H7 (cell line): ENCODE measurements at places on chromosomes 5 and 9.

- DNase-seq = peak; percentile 62
Measured at GRCh38 chr5:181235323-181235688, 8.4 kb downstream of the RACK1 start.

DNA sequence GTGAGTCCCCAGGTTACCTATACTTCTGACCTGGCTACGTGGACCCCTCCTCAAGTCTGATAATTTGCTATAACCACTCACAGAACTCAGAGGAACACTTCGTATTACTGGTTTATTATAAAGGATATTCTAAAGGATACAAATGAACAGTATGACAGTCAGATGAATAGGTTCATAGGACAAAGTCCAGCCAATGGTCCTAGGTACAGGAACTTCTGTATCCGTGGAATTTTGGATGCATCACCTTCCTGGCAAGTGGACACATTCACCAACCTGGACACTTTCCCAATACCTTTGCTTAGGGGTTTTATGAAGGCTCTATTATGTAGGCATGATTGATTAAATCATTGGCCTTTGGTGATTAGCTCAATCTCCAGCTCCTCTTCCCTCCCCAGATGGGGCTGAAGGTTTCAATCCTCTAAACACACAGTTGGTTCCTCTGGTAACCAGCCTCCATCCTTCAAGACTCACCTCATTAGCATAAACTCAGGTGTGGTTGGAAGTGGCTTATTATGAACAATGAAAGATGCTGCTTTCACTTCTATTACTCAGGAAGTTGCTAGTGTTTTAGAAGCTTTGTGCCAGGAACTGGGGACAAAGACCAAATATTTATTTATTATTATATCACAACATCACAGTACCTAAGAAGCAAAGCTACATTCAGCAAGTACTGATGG lies 149.6 kb upstream of the ELL2 start:
- no peak for DNase-seq

DNA sequence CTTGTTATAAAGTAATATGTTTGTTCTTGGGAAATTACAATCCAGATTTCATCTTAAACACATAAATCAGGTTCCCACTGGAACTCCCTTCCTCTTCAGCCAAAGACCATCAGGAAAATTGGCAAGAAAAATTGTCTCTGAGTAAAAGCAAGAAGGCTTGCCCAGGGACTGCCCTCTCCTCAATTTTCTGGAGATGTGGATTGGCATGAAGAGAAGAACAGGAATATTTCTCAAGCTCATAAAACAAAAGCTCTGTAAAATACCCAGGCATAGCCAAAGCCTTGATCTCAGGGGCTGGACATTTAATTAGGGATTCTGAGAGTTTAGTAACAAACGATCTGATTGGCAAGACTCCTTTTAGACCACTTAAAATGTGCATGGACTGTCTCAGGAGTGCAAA lies 223.4 kb downstream of the ZNF608 start:
- no peak for DNase-seq

DNA sequence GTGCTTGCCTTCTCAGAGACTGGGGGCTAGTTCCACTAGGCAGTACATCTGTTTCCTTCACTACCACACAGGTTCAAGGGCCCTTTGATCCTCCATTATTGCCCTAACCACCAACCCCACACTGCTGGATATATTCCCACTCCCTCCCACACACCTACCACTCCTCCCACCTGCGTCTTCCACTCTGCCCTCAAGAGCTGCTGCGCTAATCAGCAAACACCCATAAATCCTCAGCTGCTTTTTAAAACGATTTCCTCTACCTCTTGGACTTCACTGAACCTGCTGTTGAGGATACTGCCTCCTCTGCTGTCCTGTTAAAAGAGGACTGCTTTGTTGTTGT lies 120.9 kb downstream of the MAPKAP1 start:
- no peak for DNase-seq

GRCh38 chr5:66839636-66840185 lies 243.5 kb downstream of the MAST4 start:
- DNase-seq = no peak

DNA sequence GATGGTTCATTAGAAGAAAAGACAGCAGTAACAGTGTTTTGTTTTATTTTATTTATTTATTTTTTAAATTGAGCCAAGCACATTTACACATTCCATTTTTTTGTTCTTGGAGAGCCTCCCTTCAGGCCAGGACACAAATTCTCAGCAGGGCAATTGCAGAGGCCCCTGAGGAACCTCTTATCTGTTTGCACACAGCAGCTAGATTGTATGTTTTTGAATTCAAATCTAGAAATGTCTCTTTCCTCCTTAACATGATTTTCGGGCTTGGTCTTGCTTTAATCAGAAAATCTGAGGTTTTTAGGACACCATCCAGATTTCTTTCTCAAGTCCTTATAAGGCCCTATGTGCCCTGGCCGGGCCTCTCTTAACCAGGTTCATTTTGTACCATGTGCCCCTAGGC lies 76.0 kb downstream of the PRR16 start:
- DNase-seq = no peak

- no peak for DNase-seq
Measured at GRCh38 chr5:50445296-50445949, 4.3 kb upstream of the EMB start.

DNA sequence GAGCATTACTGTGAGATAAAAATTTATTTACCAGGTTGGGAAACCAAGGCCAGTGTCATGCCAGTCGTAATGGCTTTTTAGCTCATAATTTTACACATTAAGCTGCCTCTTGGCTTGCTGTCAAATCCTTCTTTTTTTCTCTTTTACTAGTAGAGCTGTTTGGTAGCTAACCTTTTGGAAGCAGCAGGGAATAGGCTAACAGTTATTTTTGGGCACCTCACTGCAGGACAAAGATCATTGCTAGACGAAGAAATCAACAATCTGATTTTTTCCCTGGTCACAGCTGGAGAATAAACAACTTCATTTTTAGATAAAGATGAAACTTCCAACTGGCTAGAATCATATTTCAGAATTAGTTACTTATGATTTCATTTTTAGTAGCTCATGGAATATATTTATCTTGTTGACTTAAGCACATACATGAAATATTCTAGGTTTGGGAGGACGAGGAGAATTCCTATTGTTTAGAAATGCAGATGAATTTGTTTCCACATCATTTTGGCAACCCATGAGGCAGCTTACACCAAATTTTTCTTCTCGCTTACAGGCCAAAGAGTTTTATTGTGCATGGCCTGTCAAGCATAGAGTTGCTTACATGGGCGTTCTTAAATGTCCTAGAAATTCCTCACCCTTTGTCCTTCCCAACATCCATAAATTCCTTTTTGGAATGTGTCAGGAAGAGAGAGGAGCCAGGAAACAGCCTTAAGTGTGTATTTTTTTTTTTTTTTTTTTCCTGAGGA lies 19.6 kb downstream of the TNC start:
- no peak for DNase-seq

- DNase-seq = no peak
Measured at GRCh38 chr9:114482593-114482992, 22.7 kb downstream of the WHRN start.

- no peak for DNase-seq
Measured at GRCh38 chr5:92641031-92641962, 939.7 kb downstream of the NR2F1-AS1 start.

DNA sequence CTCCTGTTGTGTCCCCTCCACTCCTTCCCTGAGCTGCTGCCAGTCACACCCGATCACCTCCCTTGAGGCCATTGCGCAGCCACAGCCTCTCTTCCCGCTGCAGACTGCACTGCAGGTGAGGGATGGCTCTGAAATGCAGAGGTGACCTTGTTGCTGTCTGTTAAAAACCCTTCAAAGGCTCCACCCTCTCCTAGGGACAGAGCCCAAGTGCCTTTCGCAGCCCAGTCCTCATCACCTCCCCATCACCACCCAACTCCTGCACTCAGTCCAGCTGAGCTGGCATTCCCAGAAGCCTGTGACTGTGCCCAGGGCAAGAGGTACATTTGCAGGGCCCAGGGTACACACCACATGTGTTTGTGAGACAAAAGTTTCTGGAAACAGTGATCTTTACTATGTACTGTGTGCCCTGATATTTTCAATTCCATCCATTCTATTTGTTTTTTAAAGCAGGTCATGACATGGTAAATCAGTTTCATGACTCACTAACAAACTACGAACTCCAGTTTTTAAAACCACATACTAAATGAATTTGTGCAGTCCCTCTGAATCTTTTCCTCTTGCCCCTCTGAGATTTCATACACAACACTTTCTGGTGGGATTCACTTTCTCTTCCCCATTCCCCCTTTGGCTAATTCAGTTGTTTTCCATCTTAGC lies 73.0 kb upstream of the SPOCK1 start:
- no peak for DNase-seq

GRCh38 chr5:108315829-108316228 lies 66.1 kb downstream of the FBXL17 start:
- DNase-seq = no peak
